ENCODE measurements at places on chromosomes 2 and 18.

GRCh38 chr2:80642465-80642864 is 337.9 kb upstream of the LRRTM1 start:
- no peak for DNase-seq

GRCh38 chr2:31384771-31385276 is 29.7 kb downstream of the XDH start:
- DNase-seq, result no peak

DNA sequence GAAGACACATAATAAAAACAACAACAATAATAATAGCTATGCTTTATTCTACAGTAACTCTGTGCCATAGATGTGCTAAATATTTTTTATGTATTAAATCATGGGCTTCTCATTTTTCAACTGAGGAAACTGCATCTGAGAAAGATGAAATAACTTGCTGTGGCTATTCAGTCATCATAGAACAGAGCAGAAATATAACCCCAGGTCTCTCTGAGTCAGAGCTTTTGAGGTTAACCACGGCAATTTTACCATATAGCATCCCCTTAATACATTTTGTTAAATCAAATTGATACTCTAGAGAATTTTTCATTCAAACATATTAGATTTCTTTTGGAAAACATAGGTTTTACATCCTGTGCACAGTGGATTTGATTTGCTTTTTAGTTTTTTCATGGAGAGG is 586.6 kb upstream of the KLHL29 start:
- no peak for DNase-seq

DNA sequence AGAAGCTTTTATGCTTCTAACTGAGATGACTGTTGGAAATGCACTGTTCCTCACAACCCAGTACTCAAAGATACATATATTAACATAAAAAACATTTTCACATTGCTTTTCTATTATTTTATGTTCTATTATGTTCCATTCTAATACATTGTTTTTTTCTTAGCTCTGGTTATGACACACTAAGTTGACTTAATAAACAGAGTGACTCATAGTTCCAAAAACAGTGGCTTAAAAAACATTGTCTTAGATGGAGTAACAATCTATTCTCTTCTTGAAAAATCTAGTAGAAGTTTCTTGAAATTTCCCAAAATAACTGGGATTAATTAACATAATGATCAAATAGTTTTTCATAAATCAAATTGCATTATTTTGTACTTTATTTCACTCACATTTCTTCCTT is 328.2 kb upstream of the LRATD1 start:
- no peak for DNase-seq

GRCh38 chr18:7329016-7329415 is 98.1 kb downstream of the LRRC30 start:
- DNase-seq, result no peak

GRCh38 chr2:88950010-88950409 is 258.5 kb downstream of the RPIA start:
- no peak for DNase-seq

GRCh38 chr2:199471443-199472057 is 13.8 kb upstream of the SATB2 start:
- no peak for DNase-seq

GRCh38 chr2:23618794-23619530 is 234.0 kb downstream of the KLHL29 start:
- no peak for DNase-seq

DNA sequence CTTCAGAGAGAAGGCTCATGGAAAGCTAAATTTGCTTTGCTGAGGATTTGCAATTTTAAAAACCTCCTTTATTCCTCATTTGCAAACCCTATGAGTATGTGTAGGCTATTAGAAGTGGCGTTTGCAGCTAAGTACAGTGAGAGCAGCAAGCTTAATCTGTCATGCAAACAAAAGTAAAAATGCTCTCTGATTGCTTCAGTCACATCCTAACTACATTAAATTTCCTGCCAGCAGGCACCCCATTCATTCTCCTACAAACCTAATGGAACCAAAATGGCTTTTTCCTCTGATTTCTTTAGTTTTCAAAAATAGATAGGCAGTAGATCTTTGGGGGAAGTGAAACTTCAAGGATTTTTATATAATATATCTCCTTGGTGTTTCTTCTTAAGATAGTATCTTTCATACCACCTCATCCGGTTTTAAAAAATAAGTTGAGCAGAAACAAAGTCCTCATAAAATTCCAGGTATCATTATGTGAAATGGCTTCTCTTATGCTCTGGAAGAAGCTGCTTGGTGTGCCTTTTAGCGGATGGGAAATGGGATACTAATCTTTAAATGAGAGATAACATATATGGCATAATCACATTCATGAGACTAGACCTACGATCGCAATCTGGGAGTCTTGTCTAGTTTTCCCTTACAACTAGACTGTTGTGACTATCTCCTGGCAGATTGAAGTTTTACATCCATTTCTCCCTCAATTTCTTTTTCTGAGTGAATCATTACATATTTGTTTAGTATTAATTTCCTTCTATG is 49.1 kb downstream of the CLIP4 start:
- DNase-seq, result no peak

GRCh38 chr2:8575038-8575833 is 106.6 kb upstream of the ID2 start:
- DNase-seq, result no peak

- DNase-seq, result no peak
Measured at GRCh38 chr2:191661097-191661924, 16.6 kb upstream of the NABP1 start.

GRCh38 chr18:49519101-49519971 is 32.3 kb upstream of the C18orf32 start:
- DNase-seq, result no peak

- no peak for DNase-seq
Measured at GRCh38 chr2:114631146-114631545, 188.7 kb downstream of the DPP10 start.

DNA sequence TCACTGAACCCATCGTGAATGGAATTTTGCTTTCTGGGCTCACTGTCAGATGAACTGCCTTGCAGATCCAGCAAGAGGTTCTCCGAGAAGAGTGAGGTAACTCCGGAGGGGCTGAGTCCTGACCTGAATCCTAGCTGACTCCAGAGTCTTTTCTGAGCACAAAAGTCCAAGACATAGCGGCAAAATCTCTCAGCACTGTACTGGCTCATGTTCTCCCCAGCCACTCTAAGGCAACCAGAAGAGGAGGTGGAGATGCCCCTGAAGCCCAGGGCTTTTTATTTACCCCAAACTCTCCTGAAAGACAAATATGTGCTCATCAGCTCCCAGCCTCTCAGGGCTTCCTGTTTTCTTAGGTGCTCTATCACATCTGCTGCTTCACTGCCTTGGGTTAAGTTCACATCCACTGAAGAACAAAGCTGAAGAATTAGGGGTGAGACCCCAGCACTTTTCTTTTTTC is 221.8 kb downstream of the MREG start:
- DNase-seq, result no peak

- DNase-seq, result no peak
Measured at GRCh38 chr2:144701259-144701658, 181.3 kb upstream of the ZEB2 start.

DNA sequence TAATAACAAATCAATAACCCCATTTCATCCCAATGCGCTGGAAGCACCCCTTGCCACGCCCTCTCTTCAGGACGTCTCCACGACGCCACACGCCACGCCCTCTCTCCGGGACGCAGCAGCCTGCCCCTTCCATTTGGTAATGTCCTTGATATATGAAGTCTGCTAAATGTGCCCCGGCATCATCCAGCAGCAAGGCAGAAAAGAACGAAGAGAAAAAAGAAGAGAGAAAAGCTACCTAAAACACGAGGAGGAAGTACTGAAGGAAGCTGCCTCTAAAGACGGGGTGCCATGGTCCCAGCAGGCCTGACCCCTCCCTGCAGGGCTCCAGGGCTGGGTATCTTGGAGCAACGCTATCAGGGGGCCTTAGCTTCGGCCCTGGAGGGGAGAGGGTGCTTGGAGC is 41.8 kb downstream of the CNGA3 start:
- no peak for DNase-seq

- no peak for DNase-seq
Measured at GRCh38 chr2:174492963-174493431, 6.2 kb upstream of the GPR155 start.

GRCh38 chr2:161102770-161103450 is 57.3 kb upstream of the TANK start:
- DNase-seq, result no peak

DNA sequence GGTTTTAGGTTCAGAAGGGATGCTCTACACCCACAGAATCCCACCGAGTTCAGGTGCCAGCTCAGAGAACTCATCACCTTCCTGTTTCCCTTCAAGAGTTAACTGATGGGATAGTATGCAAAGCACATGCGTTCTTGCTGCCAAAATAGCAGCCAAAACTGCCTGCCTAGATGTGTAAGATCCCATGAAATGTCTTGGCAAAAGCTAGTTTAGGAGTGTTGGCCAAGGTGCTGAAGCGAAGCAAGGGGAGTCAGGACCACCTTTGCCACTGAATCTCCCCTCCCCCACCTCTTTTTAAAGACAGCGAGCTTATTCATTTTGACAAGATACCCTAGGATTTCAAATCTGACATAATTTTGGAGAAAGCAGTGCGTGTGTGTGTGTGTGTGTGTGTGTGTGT is 2.1 kb downstream of the DOCK10 start:
- DNase-seq, result no peak

- DNase-seq, result no peak
Measured at GRCh38 chr18:38367473-38367872, 801.9 kb upstream of the CELF4 start.

DNA sequence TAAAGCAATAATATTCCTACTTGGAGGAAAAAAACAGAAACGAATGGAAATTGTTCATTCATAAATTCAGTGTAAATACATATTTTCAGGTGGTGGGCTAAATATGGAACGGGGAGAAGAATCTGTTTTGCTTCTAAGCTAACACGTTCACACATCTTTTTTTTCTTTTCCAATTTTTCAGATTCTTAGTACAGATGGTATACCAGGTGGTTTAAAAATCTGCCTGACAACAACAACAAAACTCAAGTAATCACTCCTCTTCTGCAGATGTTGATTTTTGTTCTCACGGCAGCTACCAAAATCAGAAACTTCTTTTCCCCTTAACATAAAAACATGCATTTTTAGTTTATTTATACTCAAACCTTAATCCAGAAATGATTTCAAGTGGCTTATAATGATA is 164.8 kb upstream of the SYT4 start:
- no peak for DNase-seq

DNA sequence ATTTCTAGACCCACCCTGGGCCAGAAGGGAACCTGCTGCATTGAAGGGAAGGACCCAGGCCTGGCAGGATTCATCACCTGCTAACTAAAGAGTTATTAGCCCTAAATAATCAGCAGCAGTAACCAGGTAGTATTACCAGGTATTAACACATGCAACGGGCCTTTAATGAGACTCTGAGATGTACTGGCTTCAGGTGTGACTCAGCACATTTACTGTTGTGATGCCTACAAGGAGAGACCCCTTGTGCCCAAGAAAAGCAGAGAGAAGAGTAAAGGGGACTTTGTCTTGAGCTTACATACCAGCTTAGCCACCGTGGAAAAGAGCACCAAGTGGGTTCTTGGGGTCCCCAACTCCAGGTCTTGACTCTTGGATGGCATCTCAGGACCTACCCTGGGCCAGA is 243.1 kb upstream of the SLC39A10 start:
- no peak for DNase-seq

GRCh38 chr18:25467226-25467987 is 115.4 kb upstream of the ZNF521 start:
- DNase-seq, result no peak

GRCh38 chr2:86482034-86482433 is 40.9 kb downstream of the KDM3A start:
- DNase-seq, result no peak

- no peak for DNase-seq
Measured at GRCh38 chr2:3451169-3451568, 68.2 kb downstream of the ADI1 start.

- no peak for DNase-seq
Measured at GRCh38 chr2:204880928-204881327, 335.7 kb downstream of the PARD3B start.

Measured in LNCaP clone FGC (cell line).